Stimulated activated CD4-positive, alpha-beta T cell treated with anti-CD3 and anti-CD28 coated beads, Interleukin-4, amount 100 ng/mL, for 48 hours (primary cell): ENCODE measurements at places on chromosomes 2 and 18.

DNA sequence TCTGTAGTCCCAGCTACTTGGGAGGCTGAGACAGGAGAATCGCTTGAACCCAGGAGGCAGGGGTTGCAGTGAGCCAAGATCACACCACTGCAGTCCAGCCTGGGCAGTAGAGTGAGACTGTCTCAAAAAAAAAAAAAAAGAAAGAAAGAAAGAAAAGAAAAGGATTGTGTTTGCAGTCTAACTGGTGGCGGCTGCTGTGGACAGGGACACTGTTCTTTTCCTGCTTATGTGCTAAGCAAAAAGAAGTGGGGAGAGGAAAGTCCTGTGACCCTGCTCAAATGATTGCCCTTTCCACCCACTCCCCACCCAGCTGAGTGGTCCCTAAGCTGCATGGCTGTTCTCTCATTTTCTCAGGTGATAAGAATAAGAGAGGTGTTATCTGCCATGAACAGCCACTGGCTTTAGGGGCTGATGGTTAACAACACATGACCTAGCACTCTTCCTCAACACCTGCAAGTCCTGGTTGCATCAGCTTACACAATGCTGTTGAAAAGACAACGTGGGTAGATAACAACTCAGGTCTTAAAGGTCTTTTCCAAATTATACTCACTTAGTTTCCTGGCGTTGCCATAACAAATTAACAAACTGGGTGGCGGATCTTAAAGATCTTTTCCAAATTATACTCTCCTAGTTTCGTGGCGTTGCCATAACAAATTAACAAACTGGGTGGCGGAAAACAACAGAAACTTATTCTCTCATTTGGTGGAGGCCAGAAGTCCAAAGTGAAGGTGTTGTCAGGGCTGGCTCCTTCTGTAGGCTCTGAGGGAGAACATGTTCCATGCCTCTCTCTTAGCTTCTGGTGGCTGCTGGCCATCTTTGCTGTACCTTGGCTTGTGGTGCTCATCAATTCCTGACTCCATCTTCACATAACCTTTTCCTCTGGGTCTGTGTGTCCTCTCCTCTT is 90.3 kb upstream of the RTN4 start:
- no peak for DNase-seq

DNA sequence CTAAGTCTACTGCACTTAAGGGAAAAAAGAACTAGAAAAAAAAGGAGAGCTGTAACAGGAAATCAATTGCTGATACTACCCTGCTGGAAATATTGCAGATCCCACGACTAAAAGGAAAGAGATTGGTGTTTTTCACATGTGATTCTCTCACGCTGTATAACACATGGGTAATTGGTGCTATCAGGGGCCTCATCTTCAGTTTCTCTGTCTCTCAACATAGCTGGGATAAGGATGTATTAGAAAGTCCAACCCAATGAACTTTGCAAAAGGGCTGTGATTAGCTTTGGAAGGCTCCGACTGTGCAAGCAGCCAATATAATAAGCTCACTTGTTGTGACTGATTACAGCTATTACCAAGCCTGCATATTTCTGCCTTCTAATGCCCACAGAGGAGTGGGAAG is 133.4 kb downstream of the NRP2 start:
- DNase-seq: no peak

GRCh38 chr2:98835831-98836385 is 100.1 kb downstream of the CRACDL start:
- DNase-seq: no peak

DNA sequence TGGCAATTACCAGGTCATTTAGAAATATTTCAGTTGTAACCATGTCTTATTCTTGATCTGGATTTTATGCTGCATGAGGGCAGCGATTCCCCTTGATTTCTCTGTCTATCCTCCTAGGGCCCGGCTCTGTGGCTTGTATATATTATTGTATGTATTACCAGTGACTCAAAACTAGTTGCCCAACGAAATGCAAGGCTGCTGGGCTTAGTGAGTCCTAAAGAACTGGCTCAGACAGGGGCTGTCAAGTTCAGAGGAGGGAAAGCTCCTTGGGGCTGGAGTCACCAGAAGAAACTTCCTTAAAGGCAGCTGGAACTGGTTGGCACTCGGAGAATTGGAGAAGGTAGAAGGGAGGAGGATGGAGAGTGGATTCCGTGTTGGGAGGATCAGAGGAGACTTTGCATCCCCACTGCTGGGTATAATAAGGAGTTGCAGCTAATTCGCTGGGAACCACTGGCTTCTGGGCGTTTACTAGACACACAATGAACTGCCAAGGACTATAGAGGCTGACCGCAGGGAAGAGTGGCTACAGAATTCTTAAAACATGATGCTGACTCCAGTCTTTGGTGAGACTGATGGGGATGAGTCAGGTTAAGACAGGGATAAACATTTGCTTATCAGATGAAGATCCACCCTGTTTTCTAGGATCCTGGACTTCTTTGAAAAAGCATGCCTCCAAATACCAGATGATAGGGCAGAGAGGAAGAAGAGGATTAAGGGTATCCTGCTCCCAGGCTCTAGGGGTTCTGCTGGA is 104.3 kb downstream of the PRKCE start:
- no peak for DNase-seq

GRCh38 chr2:220533485-220533884 is 906.1 kb downstream of the SLC4A3 start:
- DNase-seq: no peak

GRCh38 chr2:5561006-5561405 is 131.2 kb upstream of the SOX11 start:
- no peak for DNase-seq

- DNase-seq: no peak
These were observed 44.9 kb downstream of the CFAP210 start for GRCh38 chr2:169649278-169649677.

DNA sequence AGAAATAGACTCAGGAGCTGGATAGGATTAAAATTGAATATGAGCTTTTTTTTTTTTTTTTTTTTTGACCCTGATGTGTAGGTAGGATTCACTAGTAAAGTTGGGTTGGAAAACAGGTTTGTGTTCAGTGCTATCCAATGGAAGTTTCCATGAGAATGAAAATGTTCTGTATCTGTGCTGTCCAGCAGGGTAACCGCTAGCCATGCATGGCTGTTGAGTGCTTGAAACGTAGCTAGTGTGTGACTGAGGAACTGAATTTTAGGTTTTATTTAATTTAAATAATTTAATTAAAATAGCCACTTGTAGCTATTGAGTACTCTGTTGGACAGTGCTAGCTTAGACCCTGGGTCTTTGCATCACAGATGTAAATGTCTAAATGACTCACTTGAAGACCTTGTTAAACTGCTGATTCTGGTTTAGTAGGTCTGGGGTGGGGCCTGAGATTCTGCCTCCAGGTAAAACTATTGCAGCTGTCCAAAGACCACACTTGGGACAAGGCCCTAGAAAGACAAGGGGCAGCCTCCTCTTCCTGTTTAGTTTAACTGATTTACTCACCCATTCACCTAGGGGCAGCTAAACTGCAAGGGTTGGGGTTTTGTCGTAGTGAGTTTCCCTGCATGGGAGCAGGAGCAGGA is 84.7 kb upstream of the STON1 start:
- no peak for DNase-seq
